ENCODE measurements at places on chromosomes 1 and 21.

- DNase-seq: no peak
These were observed 10.9 kb upstream of the VAMP3 start for GRCh38 chr1:7760245-7760644.

DNA sequence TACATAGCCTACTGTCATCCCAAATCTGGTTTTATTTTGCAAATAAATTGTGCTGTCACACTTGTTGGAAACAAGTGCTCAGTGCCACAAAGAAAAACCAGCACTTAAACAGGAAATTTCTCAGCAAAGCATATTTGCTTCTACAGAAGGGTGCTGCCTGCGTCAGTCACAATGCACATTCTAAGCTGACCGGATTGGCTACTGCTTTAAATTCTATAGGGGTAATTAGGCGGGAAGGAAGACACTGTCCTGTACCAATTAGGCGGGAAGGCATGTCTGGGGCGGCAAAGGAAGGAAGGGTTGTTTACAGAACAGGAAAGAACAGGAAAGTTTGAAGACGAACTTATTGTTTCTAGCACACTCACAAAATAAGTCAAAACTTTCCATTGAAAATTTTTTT is 2.8 kb downstream of the IFI16 start:
- DNase-seq: no peak

DNA sequence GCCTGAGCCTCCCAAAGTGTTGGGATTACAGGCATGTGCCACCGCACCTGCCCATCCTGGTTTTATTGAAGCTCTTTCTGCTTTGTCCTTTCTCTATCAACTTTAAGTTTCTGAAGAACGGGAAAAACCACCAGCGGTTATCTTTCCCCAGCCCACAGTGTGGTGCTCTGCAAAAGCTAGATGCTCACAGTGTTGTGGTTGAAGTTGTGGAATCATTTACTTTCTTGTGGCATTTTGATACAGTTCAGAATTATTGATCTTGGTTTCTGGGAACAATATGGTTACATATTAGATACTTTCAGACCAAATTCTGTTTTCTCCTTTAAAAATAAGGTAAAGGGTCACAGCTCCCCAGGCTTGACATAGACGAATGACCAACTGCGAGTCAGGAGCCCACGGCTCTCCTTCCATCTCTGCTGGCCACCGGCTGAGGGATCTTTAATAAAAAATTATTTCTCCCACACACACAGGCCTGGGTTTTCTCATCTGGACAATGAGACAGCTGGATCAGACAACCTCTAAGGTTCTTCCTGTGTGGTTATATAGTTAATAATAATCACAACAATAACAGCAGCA is 385.3 kb downstream of the SETD4 start:
- peak; percentile 17 for DNase-seq

GRCh38 chr1:211259638-211260126 is 516 bp downstream of the RCOR3 start:
- peak; percentile 37 for DNase-seq

- DNase-seq: no peak
These were observed 7.9 kb downstream of the ATP5IF1 start for GRCh38 chr1:28243685-28244311.

GRCh38 chr1:74690364-74690696 is 16.7 kb upstream of the ERICH3 start:
- DNase-seq: no peak

DNA sequence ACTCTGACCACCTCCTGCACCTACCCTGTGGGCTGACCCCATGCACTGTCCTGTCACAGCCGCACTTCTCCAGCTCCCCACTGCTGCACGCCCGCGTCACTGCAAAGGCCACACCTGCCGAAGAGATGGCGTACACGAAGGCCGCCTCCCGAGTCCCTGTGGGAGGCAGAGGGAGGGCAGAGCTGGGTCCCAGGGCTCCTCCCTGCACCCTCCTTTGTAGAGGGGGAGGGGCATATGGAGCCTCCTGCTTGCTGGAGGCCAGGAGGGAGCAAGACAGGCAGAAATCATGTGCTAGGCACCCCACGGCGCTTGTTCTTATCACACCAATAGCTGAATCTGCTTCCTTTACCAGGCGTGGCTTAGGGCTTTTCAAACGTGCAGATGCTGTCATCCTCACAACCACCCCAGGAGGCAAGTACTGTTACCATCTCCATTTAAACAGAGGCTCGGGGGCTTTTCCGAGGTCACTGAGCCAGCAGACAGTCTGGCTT is 21.4 kb downstream of the WNT4 start:
- no peak for DNase-seq

DNA sequence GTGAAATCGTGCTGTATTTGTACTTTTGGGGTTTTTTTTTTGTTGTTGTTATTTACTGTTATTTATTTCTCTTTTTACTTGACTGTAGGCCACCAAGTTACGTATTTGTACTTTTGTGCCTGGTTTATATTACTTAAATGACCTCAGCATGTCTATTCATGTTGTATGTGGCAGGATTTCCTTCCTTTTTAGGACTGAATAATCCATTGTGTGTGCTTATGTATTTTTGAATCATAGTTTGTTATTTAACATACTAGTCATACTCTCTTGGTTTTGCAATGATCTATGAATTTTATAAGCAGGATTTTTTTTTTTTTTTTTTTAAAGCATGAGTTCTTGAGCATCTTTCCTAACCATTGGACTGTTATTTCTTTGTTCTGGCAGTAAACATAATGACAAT is 51.2 kb downstream of the RNF2 start:
- DNase-seq: no peak

GRCh38 chr1:7703321-7704213 is 67.5 kb upstream of the VAMP3 start:
- DNase-seq: no peak

DNA sequence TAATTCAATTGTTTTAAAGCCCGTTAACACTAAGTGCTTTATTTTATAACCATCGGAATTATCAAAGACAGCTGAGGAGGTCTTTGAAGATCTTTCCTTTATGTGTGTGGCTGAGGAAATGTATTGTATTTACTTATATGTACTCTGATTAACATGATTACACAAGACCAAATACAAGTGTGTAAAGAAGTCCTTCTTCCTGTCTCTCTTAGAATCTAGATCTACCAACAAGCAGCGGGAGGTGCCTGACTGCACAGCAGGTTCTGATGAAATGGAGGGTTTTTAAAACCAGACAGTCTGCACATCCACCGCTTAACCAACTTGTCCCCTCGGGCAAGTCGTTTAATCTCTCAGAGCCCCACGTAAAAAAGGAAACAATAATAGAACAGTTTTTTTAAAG is 240.5 kb upstream of the MAP1LC3C start:
- no peak for DNase-seq

DNA sequence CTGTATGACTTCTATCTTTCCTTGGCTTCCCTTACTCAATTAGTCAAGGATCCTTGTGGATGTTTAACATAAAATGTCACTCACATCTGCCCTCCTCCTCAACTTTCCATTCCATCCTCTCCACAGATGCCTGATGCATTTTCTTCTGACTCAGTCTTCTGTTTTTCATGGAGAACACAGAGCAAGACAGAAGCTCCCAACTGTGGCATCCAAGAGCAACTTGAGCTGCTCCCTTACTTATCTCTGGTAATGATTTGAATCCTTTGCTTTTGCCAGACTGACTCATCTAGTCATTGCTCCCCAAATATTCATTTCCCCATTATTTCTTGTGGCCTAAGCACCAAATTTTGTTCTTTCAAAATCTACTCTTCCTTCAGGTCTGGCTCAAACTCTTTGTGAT is 120.6 kb downstream of the LYPLAL1 start:
- no peak for DNase-seq

GRCh38 chr1:40363721-40364120 is 9.8 kb upstream of the SMAP2 start:
- no peak for DNase-seq

DNA sequence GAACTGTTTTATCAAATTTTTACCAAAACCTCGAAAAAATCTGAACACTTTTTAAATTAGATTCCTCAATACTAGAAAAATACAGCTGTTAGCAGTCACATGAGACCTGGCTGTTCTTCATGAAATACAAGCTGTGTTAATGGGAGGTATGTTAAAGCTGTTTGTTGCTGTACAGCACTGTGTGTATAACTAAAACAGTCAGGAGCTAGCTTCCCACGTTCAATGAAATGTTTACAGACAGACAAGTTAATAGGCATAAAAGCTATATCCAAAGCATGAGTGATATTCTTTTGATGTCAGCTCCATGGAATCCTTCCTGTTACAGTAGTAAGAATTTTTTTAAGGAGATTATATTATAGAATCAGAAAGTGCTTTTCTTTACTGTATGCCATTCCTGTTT is 223.2 kb upstream of the FOXD3 start:
- no peak for DNase-seq

GRCh38 chr1:223609066-223609465 is 56.4 kb downstream of the CAPN8 start:
- DNase-seq: no peak

GRCh38 chr1:203480084-203480483 is 4.5 kb downstream of the PRELP start:
- DNase-seq: no peak

GRCh38 chr1:10803971-10804820 is 7.8 kb upstream of the CASZ1 start:
- no peak for DNase-seq

GRCh38 chr1:242811092-242811840 is 286.8 kb upstream of the PLD5 start:
- DNase-seq: peak; percentile 75

- DNase-seq: peak; percentile 90
These were observed 142.0 kb upstream of the ZNHIT6 start for GRCh38 chr1:85850238-85850637.

GRCh38 chr1:92995441-92996430 is 34.5 kb upstream of the DIPK1A start:
- DNase-seq: no peak

DNA sequence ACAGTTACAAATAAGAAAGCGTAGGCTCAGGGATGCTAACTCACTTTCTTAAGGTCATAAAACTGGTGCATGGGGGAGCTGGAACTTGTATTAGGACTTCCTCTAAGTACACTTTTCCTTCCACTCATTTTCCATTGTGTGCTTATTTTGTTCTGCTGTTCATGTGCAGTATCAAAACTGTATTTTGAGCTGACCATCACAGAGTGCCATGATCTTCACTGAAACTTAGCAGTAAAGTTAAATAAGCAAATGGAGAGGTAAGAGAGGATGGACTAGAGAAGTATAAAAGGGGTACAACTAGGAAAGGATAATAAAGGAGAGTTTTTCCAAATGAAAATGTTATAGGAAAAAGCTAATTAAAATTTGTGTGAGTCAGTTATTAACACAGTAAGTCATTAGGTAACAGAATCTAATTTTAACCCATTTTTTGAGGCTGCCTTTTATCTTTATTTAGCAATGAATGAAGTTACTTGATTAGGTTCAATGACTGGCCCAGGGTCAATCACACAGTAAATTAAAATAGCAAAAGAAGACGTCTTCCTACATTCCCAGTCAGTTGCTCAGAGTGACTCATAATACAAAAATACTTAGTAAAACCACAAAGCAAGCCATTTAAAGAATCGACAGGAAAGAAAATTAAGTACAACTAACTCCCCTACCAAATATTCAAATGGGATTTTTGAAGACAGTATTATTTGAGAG is 165.8 kb upstream of the C1orf105 start:
- DNase-seq: peak; percentile 92

- no peak for DNase-seq
These were observed 55.5 kb downstream of the TGFBR3 start for GRCh38 chr1:91830242-91831131.

GRCh38 chr1:42940851-42941639 is 17.6 kb downstream of the SLC2A1 start:
- DNase-seq: peak; percentile 100

GRCh38 chr1:154344977-154345837 is 19.9 kb downstream of the ATP8B2 start:
- no peak for DNase-seq

DNA sequence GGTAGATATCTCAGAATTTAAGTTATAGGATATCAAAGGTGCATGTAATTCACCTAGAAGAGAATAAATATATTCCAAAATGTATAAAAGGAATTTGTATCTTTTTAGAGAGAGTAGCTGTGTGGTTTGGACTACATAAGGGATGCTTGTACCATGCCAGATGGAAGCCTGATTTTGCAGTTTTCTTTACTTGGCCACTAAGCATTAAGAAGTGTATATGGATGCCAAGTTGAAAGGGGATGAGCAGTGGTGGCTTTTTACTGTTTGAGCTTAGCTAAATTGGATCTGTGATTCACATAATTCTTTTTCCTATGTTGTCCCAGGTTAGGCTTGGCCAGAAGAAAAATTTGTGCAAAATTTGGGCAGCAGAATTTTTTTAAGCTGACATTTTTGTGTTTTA is 43.5 kb upstream of the TTLL7 start:
- DNase-seq: no peak

DNA sequence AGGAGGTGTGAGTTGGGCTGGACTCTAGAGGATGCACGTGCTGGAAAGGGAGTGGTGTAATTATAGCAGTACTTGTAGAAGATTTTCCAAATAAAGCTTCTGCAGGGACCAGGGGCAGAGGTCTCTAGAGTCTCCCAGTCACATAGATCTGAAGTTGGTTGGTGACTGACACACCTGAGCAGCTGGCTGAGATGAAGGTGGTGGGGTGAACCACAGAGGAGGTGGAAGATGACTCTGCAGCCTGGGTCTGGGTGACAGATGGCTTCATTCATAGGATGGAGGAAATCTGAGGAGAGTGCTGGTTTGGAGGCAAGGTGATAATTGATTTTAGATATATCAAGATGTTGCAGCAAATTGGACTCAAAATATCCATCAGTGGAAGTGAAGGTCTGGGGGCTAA is 178.9 kb upstream of the IVNS1ABP start:
- DNase-seq: no peak

DNA sequence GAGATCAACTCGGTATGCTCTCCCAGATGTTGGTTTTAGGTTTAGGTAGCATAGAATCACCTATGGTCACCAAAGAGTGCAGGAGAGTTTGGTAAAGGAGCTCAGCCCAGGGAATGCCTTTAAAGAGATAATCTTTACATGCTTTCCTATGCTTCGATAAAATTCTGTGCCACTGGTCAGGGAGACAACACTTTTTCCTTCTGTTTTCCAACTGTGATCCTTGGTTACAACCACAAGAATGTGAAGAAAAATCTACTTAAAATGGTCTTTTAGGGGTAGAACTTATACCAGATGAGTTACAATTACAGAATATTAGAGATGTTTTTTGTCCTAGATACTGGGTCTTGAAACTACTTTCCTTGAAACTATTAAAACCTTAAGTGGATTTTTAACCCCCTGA is 895.6 kb downstream of the TTLL7 start:
- DNase-seq: no peak

DNA sequence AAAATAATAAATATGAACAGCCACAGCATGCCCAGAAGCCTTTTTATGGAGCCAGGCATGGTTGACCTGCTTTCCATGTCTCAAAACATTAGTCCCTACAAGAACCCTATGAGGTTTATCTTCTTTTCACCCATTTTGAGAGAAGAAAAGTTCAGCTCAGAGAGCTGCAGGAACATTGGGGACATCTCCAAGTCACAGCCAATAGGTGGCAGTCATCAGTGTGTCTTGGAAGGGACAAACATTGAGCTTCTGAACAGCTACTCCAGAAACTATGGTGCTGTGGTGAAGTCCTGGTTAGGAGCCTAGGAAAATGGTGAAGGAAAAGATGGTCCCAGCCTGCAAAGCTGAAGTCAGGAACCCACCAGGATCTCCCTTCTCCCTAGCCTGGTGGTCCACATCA is 73.6 kb downstream of the JMJD4 start:
- DNase-seq: no peak

GRCh38 chr1:197954718-197955418 is 37.7 kb downstream of the LHX9 start:
- DNase-seq: no peak

Measured in RCC 7860 (cell line).